Activated naive CD4-positive, alpha-beta T cell treated with anti-CD3 and anti-CD28 coated beads, Interleukin-2, amount 10 ng/mL, durations not matched to agents 5 hours and 36 hours (primary cell): ENCODE measurements at places on chromosomes 5 and 9. TPM values are rescaled to one million over a fixed set of nuclear protein-coding genes. Genes with fewer than 3 reads are reported as not detected.

PTGS1 gene
- not detected for total RNA-seq

HRH2 gene
- 34.5 TPM for total RNA-seq

SLC22A4 gene
- not detected for total RNA-seq

PCDHGA4 gene
- 0.10 TPM for total RNA-seq

ANKRD18B gene
- not detected for total RNA-seq

SPINK4 gene
- not detected for total RNA-seq

PPP3R2 gene
- total RNA-seq: not detected

DMRTA1 gene
- not detected for total RNA-seq

CTSL gene
- 25.8 TPM for total RNA-seq

WNT8A gene
- not detected for total RNA-seq

GTF3C4 gene
- 11.5 TPM for total RNA-seq

FBN2 gene
- not detected for total RNA-seq

LAMC3 gene
- total RNA-seq: 0.10 TPM

TLX3 gene
- total RNA-seq: not detected

TRIM7 gene
- 0.48 TPM for total RNA-seq

PAEP gene
- total RNA-seq: not detected

ARSI gene
- total RNA-seq: not detected

FSTL4 gene
- not detected for total RNA-seq

SLC36A3 gene
- not detected for total RNA-seq

PCDHGB2 gene
- total RNA-seq: 0.12 TPM

KCNT1 gene
- total RNA-seq: not detected

PCDHB15 gene
- total RNA-seq: not detected

PCDHB2 gene
- total RNA-seq: 0.05 TPM

PFN3 gene
- not detected for total RNA-seq
